ENCODE measurements at places on chromosomes 7 and 10.

DNA sequence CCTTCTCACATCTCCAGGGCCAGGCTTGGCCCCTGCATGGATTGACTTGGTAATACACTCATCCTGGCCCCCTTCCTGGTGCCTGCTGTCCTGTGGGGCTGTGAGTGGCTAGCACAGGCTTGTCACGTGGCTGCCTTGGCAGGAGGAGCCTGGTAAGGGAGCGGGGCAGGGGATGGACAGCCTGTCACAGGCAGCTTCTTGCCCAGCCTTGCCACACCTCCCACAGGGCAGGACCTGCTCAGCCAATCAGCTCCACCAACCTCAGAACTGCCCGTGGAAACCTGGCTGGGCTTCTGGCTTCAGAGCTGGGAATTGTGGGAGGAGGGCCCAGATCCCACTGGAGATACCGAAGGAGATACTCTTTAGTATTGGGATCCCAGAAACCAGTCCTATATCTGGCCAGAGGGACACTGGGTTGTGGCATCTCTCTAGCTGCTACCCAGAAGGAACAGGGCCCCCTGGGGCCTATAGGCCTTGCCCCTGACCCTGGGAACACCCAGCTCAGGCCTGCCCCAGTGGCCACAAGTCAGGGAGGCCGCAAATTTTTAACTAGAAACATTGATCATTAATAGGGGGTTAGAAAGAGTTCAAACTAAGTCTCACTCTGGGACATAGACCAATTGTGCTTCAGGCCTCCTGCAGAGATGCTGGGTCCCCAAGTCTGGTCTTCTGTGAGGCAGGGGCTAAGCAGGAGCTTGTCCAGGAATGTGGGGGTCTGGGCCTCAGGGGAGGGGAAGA, at the start of gene HOGA1:
Gene HOGA1, plus strand, starts transcription at position 330 of the 738 bp plus-strand sequence. Its CDS starts 315 bp downstream, at position 645.
- DNase-seq, result no peak

- no peak for DNase-seq
These were observed 9.4 kb upstream of the CLDN3 start for GRCh38 chr7:73779517-73779916.

DNA sequence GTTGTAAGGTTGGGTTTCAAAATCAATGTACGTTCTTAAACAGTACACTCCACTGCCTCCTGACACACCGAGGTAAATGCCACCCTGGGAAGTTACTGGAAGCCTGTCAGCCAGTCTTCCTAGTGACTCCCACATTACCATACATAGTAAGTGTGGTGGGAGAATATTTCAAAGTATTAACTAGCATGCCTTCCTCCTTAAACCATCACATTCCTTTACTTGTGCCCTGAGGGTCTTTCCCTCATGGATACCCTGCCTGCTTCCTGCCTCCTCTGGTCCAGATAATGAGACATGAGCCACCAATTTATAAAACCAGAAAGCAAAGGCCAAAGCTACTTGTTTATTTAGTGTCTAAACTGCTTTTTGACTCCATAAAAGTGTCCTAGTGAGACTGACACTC, 23.3 kb upstream of the SORCS3 start:
- no peak for DNase-seq

DNA sequence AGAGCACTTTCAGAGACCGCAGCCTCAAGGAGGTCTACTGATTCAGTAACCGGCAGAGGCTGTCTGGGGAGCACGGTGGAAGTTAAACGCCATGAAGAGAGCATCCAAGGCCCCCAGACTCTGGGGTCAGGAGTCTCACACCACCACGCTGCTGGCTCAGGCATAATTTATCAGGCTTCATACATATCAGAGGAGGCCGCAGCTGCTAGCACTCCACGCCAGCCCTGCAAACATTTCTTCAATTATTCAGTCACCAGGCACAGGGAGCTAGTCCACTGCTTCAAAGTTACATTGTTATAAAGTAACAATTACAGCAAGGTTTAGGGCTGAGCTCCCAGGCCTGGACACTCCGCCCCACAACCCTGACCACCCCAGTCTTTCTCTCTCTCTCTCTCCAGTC, 97.8 kb downstream of the PAXIP1 start:
- no peak for DNase-seq

DNA sequence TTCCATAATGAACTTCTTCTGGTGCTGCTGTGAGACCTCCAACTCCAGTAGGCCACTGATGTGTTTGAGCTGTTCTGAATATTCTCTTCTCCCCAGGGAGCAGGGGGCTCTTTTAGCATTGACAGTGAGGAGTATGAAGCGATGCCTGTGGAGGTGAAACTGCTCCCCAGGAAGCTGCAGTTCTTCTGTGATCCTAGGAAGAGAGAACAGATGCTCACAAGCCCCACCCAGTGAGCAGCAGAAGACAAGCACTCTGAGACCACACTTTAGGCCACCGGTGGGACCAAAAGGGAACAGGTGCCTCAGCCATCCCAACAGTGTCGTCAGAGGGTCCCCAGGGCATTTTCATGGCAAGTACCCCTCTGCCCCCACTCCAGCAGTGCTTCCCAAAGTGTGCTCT, 49.3 kb downstream of the DENND11 start:
- no peak for DNase-seq

GRCh38 chr10:58588673-58589265, 76.1 kb downstream of the BICC1 start:
- no peak for DNase-seq

GRCh38 chr7:131015657-131015958, 281.6 kb upstream of the KLF14 start:
- DNase-seq, result no peak

GRCh38 chr10:1157615-1157933, 101.4 kb downstream of the WDR37 start:
- DNase-seq, result no peak

DNA sequence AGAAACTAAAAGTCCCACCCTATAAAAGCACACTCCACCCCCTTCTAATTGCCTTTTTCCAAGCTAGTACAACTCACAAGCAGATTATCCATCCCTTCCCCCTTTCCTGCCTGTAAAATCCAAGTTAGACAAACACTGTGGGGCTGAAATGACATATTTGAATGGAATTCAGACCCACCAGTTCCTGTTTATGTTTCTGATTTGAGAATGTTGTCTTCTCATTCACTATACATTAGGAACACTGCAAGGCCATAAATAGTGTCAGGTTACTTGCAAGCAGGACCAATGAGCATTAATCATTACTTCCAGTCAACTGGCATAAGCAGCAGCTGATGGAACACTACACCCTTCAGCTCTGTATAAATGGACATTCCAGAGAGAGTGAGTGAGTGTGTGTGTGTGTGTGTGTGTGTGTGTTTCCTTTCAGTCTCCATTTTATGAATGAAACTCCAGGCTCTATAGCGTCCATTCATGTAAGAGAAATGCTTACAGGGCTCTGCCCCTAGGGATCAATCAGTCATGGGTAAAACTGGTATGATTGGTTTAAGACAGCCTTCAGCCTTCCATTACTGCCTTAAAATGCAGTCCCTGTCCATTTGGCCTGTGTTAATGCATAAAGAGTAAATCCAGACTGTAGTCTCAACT, 69.3 kb downstream of the ETV1 start:
- no peak for DNase-seq

- DNase-seq, result no peak
These were observed 238.4 kb upstream of the ZMIZ1 start for GRCh38 chr10:78830062-78830975.

DNA sequence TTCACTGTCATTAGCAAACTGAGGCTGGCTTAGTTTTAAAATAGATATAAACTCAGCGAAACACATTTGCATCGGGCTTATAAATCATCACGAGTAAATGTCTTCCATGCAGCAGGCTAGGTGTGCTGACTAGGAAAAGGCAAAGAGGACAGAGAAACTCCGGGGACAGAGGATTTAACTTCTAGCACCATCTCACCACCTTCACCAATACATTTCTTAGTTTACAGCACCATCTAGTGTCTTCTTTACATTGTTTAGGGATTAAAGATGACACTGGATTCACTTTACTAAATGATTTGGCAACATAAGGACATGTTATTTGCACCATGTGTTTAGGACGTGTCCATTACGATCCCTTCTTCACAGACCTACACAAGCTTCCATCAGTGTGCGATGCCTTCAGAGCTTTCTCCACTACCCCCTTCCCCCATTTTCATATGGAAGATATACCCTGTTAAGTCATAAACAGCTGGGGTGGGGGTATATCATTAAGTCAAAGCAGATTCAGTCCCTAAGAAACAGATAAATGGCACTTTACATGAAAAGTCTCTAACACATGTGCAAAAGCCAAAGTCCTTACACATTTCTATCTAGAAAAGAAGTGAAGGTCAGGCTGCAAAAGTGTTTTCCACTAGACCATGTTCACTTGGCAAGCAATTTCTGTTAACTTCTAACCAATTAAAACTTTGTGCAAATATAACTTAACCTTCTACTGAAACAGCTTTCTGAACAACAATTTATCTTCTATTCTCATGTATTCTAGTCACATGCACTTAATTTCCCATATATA, 103.3 kb downstream of the GRB10 start:
- no peak for DNase-seq

- no peak for DNase-seq
These were observed 654.4 kb downstream of the LRMDA start for GRCh38 chr10:76085817-76086167.

DNA sequence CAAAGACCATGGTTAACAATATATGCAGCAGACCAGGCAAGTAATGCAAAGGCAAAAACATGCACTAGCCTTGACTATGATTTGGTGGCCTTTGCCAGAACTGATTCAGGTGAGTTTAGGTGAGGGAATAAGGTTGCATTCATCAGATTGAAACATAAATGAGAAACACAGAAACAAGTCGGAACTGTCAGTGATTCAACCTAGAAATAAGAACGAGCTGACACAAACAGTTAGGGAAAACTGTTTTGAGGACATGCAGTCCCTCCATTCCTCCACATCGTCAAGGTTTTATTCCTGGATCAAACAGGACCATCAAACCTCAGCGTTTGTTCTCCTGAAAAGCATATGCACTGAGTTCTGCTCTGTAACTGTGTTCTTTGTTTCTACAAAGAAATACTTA, 1.8 kb downstream of the ZNF248 start:
- DNase-seq, result no peak

DNA sequence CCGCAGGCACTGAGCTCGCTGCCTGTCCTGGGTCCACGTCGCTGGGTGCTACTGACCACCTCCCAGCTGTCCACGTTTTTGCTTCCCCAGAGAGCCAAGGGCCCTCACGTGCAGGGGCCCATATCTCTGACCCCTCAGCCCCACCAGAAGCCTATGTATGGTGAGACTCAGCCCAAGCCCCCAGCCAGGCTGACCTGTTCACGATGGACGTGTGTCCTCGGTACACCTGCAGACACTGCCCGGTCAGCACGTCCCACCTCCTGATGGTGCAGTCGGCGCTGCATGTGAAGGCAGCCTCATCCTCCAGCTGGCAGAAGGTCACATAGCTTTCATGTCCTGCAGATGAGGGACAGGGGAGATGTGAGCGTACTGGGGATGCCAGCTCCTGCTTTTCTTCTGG, 9.9 kb downstream of the WDR86 start:
- DNase-seq, result no peak

DNA sequence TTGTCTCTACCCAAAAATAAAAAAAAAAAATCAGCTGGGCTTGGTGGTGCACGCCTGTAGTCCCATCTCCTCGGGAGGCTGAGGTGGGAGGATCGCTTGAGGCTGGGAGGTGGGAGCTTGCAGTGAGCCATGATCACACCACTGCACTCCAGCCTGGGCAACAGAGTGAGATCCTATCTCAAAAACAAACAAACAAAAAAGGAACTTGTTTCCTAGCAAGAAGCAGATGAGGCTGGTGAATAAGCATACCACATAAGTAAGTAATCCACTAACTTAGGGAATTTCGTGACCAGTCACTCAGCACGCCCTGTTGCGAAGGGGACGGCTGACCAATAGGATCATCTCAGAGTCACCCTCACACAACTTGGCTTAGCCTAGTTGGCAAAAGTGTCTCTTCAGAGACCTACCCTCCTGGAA, 64.6 kb downstream of the CUX1 start:
- no peak for DNase-seq

- DNase-seq, result no peak
These were observed 145.9 kb downstream of the CREB5 start for GRCh38 chr7:28558236-28558635.

- DNase-seq, result no peak
These were observed 9.1 kb upstream of the ZNF316 start for GRCh38 chr7:6628045-6628444.

- DNase-seq, result no peak
These were observed 17.0 kb upstream of the C10orf105 start for GRCh38 chr10:71736570-71736952.

GRCh38 chr10:28841625-28842024, 164.3 kb downstream of the BAMBI start:
- no peak for DNase-seq

- DNase-seq, result peak; percentile 27
These were observed 68.4 kb downstream of the CDC123 start for GRCh38 chr10:12264204-12264940.

- DNase-seq, result no peak
These were observed 102.7 kb downstream of the LMBR1 start for GRCh38 chr7:156790264-156790663.

- no peak for DNase-seq
These were observed 60.3 kb downstream of the USP6NL start for GRCh38 chr10:11551104-11551503.

- DNase-seq, result no peak
These were observed 101.5 kb upstream of the TMEM72 start for GRCh38 chr10:44809647-44810046.

- DNase-seq, result no peak
These were observed 7.9 kb downstream of the EIF3B start for GRCh38 chr7:2362385-2363088.

- DNase-seq, result no peak
These were observed 1252.2 kb downstream of the REEP3 start for GRCh38 chr10:64773357-64773756.

DNA sequence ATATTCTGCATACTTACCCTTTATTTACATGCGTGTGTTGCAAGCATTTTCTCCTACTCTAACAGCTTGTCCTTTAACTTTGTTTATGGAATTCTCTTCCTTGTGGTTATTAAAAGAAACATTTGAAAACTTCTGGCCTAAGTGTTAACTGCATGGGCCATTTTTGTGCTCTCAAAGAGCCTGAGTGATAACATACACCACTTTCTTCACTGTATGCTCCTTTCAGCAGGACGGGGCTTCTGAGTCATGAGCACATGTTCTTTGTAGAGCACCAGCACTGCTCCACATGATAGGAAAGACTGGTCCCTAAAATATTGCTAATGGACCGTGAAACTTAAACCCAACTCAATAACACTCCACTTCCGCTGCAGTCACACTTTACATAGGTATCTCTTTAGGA, 1093.6 kb upstream of the GHITM start:
- DNase-seq, result no peak

DNA sequence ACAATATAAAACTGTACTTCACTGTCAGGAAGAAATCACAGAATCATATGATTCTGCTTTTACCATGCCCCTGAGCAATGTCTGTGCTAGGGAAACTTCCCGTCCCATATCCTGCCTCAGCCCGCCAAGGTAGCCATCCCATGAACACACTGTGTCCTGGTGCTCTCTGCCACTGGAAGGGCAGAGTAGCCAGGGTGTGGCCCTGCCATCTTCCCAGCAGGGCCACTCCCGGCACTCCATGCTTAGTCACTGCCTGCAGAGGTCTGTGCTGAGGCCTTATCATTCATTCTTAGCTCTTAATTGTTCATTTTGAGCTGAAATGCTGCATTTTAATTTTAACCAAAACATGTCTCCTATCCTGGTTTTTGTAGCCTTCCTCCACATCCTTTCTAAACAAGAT, 31.8 kb downstream of the AP3M1 start:
- no peak for DNase-seq

- no peak for DNase-seq
These were observed 79.8 kb upstream of the CCDC71L start for GRCh38 chr7:106740806-106741205.
